ENCODE measurements at places on chromosomes 2 and 18. TPM values are rescaled to one million over a fixed set of nuclear protein-coding genes. Genes with fewer than 3 reads are reported as not detected.

ANKRD30BL gene
- total RNA-seq: not detected

AFF3 gene
- 99.7 TPM for total RNA-seq

DNA sequence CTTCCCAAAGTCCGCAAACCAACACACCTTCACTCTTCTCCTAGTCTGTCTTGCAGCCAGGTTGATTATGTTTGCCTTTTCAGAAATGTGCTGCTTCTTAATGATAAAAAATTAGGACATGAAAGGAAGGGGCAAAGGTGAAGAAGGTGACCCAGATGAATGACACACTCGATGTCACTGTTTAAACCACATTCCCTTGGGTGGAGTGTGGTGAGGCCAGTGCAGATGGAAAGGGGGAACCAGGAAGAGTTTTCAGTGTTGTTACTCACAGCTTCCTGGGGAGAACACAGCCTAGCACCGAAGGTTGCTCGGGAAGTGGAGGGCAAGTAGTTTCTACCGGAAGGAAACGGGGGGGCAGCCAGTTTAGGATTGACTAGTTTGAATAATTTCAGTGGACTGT lies 57.2 kb upstream of the BOD1L2 start:
- no peak for DNase-seq

DNA sequence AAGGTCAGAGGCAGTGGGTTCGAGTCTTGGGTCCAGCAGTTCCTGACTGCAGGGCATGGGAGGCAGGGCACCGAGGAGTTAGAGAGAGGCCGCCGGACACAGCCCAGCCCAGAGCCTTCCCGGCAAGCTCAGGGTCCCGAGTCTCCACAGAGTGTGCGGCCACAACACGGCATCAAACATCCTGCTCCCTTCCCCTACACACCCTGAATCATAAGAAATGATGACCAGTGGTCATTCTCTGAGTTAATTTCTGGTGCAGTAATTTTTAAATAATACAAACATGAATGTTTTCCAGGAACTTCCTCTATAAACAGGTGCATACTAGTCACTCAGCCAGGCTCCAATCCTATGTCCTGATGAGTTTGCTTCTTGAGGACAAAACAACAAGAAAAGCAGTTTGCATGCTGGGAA lies 118.0 kb downstream of the PXDN start:
- DNase-seq: no peak

- DNase-seq: no peak
Observed at GRCh38 chr2:66433945-66434678, 813 bp upstream of the MEIS1 start.

DNA sequence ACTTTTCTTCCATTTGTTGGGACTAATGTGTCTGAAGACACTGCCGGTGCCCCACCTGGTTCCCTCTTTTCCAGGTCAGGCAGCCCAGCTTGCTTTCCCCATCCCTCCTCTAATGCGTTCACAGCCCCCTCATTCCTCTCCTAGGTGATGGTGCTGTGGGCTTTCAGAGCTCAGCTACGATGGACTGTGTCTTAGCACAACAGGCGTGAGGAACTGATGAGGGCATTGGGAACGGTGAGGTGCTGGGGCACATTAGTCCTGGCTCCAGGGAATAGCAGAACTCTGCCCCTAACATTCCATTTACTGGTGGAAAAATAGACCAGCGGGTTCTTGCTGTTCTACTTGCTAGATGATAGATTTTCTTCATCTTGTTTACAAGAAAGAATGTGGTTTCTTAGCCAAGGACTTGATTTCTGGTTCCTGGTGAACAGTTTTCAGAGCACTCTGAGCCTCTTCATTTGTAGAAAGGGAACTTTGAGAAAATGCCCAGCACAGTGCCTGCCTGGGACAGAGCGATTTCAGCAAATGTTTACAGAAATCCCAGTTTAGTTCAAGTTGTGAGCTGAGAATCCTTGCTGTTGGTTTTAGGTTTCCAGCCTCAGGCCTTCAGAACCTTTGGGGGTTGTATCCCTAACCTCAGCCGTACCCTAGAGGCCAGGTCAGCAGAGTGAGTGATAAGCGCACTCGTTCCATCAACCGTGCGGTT lies 42.5 kb downstream of the LDLRAD4 start:
- no peak for DNase-seq

DNA sequence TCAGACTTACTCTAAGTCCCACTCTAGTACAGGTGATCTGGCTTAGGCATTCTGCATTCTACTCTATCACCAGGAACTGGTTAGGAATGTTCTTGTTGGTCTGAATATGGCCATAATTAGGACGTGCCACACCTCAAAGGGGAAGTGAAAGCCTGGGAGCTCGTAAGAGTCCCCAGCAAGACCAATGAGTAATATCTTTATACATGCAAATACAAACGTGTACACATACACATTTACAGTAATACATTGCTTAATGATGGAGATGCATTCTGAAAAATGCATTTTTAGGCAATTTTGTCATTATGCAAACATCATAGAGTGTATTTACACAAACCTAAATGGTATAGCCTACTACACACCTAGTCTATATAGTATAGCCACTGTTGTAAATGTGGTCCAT lies 19.5 kb upstream of the ERCC3 start:
- DNase-seq: peak; percentile 75

GRCh38 chr2:231057590-231057989 lies 923 bp downstream of the PSMD1 start:
- peak; percentile 70 for DNase-seq

- no peak for DNase-seq
Observed at GRCh38 chr2:147509821-147510220, 335.0 kb upstream of the ACVR2A start.

DNA sequence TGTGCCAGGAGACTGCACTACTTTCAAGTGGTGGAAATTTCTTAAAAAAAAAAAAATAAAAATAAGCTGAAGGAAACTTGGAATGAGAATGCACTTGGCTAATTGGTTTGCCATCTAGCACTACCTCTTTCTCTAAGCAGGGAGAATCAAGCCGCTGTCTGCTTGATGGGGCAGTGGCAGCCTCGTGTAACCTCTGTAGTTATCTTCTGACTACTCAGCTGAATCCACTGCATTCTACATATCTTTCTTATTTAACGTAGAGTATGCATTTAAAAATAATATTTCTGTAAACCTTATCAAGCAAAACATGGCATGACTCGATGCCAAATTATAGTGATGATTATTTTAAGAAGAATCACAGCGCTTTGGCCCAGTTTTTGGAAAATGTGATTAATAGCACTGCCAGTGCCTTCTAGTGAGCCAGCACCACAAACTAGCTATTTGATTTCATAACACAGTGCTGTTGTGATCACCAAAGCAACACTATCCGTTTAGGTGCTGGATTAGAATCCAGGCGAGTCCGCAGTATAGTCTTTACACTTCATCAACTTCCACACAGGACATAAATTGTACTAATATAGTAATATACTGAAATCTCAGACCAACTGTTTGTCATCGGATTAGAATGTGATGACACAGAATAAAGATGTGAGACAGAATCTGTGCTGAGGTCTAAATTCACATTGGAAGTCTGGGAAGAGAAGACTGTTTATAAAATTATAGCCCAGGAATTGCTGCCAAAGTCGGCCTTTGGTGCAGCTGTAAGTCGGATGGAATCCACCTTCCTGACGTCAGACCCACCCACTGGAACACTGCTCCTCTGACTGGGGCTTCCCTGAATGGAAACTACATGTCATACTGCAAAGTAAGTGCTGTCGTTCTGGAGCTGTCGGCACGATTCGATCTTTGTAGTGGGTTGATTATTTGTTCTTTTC lies 136.5 kb upstream of the ETAA1 start:
- DNase-seq: no peak

PRSS56 gene
- not detected for total RNA-seq

GRCh38 chr2:9355270-9355669 lies 68.1 kb downstream of the ITGB1BP1 start:
- DNase-seq: no peak

DNA sequence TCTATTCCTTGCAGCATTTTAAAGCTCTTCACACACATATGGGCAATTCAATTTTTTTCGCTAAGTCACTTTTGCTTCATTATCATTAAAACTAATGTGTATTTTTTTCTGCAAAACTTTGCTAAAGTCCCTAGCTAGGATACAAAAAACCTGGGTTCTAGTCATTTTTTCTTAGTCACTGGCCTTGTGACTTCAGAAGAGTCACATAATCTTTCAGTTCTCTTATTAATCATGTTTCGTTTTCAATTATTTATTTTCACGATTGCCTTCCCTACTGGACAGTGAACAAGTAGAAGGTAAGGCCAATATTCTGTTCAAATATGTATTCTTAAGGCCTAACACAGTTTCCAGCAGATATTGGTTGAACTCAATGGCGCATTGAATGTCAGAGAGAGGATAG lies 60.9 kb upstream of the CYRIA start:
- DNase-seq: no peak

ADD2 gene
- total RNA-seq: not detected

- DNase-seq: no peak
Observed at GRCh38 chr2:61357681-61358080, 113.2 kb downstream of the USP34 start.

DNA sequence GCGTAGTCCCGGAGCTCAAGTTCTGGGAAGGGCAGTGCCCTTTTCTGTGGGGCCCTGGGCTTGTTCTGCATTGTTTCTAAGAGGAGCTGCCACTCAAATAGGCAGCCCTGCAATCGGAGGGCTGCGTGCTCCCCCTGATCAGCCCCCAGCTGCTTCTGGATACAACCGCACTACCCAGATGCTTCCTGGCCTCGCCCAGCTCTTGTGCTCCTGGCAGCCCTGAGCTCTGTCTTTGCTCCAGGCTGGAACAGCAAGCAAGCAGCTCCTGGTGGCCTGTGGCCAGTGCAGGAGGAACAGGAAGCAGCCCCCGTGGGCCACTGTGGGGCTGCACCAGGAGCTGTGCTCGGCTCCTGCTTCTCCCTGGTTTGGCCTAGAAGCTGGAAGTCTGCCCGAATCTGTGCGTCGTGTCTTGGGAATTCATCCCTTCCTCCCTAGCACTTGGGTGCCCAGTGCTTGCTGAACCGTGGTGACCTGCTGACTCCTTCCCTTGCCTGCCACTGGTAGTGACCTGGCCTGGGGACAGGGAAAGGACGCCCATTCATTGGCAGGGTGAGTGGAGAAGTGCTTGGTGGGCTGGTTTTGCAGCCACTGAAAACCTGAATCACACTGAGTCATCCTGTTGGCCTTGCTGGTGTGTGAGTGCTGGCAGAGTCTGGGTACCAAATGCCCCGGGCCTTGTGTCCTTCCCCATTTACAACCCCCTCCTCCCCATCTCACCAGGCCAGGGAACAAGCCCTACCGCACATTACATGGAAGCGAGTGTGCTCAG lies 27.3 kb upstream of the NTSR2 start:
- DNase-seq: no peak

LRRTM4 gene
- 0.07 TPM for total RNA-seq

CD302 gene
- total RNA-seq: not detected

HOXD10 gene
- not detected for total RNA-seq

DNA sequence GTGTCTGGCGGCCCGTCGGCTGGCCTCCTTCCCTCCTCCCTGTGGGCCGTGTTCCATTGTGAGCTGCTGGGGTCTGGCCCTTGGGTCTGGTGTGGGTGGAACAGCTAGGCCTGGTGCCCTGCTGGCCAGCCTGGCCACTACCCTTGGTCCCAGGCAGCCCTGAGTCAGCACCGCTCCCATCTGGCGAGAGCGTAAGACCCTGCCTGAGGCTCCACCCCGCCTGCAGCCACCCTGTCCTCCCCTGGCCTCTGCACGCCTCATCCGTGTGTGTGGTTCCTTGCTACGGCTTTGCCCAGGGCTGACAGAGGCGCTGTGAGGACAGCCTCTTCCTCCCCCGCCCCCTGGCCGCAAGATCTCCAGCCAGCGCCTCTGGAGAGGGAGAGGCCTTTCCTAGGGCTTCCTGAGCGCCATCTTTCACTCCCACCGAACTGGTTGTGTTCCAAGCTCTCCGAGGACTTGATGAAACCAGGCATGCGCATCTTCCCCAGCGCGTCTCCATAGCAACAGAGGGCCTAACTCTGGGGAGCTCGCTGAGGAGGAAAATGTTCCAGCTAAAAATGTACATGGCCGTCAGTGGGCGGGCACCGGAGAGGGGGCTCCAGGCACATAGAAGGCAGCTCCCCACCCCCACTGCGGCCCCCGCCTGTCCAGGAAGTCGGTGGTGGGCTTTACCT lies 83.0 kb downstream of the STPG4 start:
- DNase-seq: no peak

- no peak for DNase-seq
Observed at GRCh38 chr2:239692919-239693318, 292.1 kb upstream of the HDAC4 start.

TMEM127 gene
- total RNA-seq: 21.9 TPM

DNA sequence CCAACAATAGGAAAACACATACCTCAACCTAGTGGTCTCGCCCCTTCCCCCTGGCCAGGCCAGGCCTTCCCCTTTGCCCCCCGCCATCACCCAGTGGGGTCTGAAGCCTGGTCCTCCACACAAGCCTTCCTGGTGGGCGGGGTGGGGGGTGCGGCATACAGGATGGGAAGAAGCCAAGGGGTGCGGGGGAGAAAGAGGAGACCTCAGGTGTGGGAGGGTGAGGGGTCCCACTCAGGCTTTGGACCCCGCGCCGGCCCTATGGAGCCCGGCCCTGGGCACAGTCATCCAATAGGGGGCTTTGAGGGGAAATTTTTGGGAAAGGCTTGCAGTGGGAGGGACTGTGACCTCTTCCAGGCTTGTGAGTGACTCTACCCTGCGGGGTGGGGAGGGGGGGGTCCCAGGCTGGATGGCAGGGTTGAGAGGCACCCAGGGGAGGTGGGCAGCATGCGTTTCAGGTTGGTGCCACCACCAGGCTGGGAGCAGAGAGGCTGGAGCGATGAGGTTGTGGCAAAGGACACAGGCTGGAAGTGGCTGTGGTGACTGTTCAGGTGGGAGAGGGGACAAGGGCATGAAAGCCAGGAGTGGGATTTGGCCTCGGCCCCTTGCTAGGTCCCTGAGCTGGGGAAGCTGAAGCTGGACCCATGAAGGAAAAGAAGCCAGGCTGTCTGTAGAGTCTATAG lies 1.3 kb downstream of the SLC66A3 start:
- no peak for DNase-seq

GALNT14 gene
- total RNA-seq: 1.6 TPM

GRCh38 chr2:28633204-28633603 lies 118.4 kb upstream of the PPP1CB start:
- DNase-seq: no peak

DNA sequence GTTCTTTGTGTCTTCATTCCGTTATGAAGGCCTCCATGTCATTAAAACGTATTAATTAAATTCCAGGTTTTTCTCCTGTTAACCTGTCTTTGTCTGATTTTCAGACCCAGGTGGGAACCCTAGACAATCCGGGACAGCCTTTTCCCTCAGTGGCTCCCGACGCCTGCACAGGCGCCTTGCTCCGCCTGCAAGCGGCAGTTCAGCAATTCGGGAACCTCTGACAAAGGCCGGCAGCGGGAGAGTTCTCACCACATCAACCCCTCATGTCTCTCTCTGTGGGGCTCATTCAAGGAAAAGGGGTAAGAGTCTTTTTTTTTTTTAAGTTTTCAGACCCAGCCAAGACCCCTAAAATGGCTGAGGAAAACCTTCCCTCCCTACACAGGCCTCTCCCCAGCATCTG lies 259.8 kb upstream of the SALL3 start:
- no peak for DNase-seq

FER1L5 gene
- not detected for total RNA-seq

- DNase-seq: no peak
Observed at GRCh38 chr2:151040039-151040438, 221.6 kb downstream of the RBM43 start.

- DNase-seq: no peak
Observed at GRCh38 chr2:64792995-64793639, 139.4 kb upstream of the SERTAD2 start.

HTR2B gene
- total RNA-seq: not detected

GRCh38 chr2:12733846-12734245 lies 17.1 kb downstream of the TRIB2 start:
- DNase-seq: no peak

OSBPL6 gene
- 0.11 TPM for total RNA-seq

Measured in Karpas-422 (cell line).